ENCODE measurements at places on chromosomes 3 and 15.

- DNase-seq: no peak
Measured at GRCh38 chr15:98785431-98785806, 137.1 kb downstream of the IGF1R start.

- no peak for DNase-seq
Measured at GRCh38 chr3:136161516-136161915, 34.6 kb downstream of the MSL2 start.

DNA sequence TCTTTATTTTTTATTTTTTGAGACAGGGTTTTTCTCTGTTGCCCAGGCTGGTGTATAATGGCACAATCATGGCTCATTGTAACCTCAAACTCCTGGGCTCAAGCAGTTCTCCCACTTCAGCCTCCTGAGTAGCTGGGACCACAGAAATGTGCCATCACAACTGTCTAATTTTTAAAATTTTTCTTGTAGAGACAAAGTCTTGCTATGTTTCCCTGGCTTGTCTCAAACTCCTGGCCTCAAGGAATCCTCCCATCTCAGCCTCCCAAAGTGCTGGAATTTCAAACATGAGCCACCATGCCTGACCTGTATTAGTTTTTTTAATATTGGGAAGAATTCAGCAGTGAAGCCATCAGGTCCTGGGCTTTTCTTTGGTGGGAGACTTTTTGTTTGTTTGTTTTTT lies 13.6 kb upstream of the CLDN11 start:
- DNase-seq: no peak

DNA sequence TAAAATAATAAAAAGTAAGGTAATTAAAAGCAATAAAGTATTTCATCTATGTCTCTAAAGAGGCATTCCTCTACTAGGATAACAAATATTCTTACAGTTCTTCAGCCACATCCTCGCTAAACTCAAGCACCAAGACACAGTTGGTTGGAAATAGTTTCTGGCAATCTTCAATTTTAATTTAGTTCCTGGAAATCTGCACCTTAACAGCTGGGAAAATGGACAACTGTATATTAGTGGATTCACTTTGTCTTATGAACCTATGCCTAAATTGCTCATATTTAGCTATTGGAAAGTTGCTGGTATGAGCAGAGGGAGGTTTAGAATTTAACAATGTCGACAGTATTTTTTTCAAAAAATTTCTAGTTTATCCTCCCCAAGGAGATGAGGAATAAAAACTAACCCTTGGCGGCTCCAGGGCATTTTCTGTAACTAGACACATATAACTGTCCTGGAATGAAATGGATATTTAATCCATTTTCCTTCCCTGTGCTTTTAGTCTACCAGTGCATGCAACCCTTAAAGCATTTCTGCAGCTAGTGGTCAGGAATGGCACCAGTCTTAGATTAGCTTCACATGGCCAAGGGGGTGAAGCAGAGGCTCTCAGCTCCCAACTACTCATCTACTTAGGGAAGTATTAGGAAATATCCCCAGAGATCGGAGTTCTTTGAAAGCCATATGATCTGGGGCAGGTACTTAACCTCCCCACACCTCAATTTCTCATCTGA lies 290.0 kb upstream of the THBS1 start:
- DNase-seq: no peak

- DNase-seq: no peak
Measured at GRCh38 chr3:136920904-136921611, 36.7 kb upstream of the IL20RB start.

DNA sequence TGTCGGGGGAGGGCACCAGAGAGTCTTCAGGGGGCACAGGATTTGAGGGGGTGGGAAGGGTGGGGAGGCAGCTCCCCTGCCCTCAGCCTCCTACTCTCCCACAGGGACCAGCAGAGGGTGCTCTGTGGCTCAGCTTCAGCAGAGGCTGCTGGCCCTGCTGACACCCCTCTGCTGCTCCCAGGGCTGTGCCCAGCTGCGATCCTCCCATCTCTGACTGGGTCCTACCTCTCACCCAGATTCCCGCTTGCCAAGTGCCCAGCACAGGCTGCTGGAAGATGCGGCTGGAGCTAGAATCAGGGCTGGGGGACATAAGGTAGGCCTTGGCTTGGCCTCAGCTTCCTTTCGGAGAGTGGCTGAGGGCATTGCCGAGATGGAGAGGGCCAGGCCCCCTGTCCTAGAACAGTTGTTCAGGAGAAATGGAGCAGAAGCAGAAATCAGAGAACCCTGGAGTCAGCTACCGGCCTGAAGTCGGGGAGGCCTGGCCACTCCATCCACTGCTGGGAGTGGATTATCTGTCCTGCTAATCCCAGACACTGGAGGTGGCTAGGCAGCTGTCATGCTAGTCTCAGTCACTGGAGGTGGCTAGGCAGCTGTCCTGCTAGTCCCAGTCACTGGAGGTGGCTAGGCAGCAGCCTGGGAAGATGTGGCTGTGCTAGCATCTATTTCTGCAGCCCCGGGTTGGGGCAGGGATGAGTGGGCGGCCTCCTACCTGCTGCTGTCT lies 3.9 kb downstream of the GRM2 start:
- no peak for DNase-seq

- DNase-seq: no peak
Measured at GRCh38 chr3:189149203-189149602, 22.6 kb upstream of the TPRG1 start.

GRCh38 chr15:42876224-42876623 lies 44.4 kb downstream of the TTBK2 start:
- no peak for DNase-seq

DNA sequence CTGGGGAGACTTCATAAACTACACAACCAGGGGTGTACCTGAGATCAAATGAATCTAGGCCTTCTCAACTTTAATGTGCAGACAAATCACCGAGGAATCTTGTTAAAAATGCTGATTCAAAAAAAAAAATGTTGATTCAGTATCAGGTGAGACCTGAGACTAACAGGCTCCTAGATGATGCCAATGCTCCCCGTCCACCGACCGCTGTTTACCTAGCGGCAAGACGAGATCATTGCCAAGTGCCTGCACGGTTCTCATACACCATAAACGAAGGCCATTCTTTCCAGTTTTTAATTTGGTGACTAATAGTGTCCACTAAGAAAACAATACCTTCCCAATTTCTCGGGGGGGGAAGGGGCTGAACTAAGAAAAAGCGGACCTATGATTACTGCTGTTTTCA lies 2.5 kb upstream of the FSIP1 start:
- no peak for DNase-seq

GRCh38 chr3:190301591-190301990 lies 20.7 kb downstream of the CLDN1 start:
- DNase-seq: no peak

- DNase-seq: no peak
Measured at GRCh38 chr3:88059380-88060170, 520 bp downstream of the ZNF654 start.

DNA sequence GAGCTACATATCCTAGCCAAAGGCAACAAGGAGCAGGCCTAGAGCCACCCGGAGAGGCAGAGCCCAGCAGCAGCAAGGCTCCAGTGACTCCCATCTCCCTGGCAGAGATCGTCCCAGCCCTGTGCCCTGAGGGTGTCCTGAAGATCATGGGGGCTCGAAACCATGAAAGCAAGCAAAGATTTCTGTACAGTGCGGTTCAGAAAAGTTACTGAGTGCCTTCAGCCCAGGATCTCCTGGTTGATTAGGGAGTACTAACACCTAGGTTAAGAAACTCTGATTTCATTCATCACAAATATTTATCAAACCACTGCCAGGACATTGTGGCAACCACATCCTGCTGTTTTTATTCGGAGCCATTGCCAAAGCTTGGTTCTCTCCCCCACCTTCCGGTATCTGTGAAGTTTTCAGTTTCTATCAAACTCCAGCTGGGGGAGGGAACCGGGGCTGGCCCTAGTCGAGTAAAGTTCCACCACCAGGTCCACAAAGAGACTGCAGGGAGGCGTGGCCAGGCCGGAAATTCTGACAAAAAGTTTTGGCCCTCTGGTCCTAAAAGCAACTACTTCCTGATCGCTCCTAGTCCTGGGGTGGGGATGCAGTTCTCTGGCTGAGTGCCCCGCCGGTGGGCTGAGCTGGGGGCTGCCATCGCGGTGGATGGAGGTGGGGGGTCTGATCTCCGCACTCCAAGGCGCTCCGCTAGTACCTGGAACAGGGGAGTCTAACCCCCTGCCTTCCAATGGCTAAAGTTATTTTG lies 1.2 kb downstream of the RAB43 start:
- peak; percentile 91 for DNase-seq

- no peak for DNase-seq
Measured at GRCh38 chr3:169324452-169324785, 339.1 kb downstream of the MECOM start.

DNA sequence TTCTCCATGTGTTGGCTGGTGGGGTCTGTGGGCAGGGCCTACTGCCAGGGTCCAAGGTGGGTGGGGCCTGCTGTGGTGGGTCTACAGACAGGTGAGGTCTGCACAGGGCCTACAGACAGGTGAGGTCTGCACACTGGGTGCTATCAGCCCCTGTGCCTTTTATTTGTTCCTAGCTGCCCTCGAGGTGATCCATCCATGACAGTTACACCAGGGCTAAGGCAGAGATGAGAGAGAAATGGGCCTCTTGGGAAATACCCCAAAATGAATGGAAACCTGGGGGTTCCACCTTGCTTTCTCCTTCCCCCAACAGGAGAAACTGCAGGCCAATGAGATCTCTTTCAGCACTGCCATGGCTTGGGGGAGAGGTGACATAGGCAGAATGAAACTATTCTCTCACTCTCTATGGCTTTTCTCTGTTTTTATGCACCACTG lies 36.4 kb downstream of the CFAP100 start:
- DNase-seq: no peak

GRCh38 chr15:98904544-98904943 lies 103.0 kb downstream of the PGPEP1L start:
- DNase-seq: peak; percentile 72

GRCh38 chr15:94023531-94023930 lies 207.8 kb upstream of the MCTP2 start:
- DNase-seq: peak; percentile 31

- DNase-seq: peak; percentile 47
Measured at GRCh38 chr3:12405432-12406272, 78.6 kb upstream of the TSEN2 start.

DNA sequence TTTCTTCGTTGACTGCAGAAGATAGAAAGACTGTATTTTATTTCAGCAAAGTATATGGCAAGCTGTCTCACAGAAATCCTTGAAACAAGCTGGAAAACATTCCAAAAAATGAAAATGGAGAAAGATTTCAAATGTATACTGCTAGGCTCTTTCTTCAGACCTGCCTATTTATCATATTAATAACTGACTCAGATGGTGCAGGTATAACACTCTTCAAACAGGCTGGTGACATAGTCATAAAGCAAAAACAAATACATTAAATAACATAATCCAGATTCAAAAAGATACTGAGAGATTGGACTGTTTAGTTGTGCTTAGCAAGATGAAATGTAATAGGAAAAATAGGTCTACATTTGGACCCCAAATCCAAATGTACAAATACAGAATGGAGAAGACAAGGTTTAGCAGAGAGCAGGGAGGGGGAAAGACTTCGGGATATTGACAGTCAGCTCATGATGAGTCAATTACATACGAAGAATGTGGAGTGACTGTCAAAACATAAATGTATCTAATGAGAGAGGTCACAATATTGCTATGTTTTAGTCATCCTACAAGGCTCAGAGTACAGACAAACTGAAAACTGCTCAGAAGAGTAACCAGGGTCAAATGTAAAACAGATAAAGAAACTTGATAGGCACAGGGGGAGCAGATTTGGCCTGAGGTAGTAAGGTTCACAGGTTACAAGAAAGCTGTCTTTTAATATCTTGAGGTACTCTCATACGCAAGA lies 88.7 kb downstream of the DMXL2 start:
- no peak for DNase-seq

DNA sequence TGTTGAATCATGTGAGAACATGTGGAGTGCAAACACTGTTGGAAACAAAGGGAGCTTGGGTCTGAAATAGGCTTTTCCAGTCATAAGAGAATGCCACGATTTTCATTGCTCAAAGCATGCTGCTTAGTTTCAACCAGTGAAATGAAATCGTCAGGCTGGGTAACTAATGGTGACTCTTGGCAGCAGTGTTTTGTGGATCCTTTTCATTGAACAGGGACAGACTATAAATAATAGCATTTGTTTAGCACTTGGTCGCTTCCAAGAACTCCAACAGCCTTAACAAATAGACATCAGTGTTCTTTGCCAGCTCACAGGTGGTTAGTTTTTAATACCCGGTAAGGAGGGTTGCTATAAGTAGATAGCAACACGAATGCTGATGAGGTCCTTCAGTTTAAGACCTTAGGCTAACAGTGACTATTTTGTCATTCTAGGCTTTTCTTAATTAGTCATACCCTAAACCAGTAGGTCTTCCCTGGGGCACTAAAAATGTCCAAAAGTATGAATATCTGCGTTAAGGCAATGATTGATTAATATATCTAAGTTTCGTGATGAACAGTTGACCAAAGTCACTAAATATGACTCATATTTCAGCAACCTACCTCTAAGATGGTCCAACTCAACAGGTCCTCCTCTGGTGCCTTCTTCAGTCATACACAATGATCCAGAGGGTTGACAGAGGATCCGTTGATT lies 15.8 kb downstream of the TP63 start:
- no peak for DNase-seq

GRCh38 chr3:133595341-133595740 lies 21.9 kb downstream of the CDV3 start:
- DNase-seq: no peak

GRCh38 chr3:126124896-126125295 lies 41.0 kb upstream of the SLC41A3 start:
- DNase-seq: no peak

GRCh38 chr3:140428380-140428779 lies 249.5 kb upstream of the TRIM42 start:
- no peak for DNase-seq

- DNase-seq: no peak
Measured at GRCh38 chr3:124856677-124857076, 30.5 kb downstream of the ITGB5 start.

DNA sequence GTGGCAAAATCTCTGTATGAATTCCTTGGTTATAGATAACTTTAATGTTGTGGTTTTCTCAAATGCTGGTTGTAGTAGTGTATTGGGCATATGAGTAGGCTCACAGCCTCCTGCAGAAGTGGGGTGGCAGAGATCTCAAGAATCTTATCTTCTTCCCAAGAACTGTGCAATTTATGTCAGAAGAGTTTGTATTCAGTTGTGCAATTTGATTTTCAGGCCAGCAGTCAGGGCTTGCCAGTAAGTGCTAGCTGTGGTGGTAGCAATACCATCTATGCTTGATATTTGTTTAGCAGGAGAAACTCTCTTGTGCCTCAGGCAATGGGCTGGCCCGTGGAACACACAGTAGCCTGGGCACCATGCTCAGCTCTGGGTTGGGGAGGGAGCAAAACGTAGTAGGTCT lies 58.4 kb upstream of the GOLIM4 start:
- DNase-seq: no peak

All from fibroblast of skin of right quadriceps (primary cell).